ENCODE measurements at places on chromosomes 7 and 10. TPM values are rescaled to one million over a fixed set of nuclear protein-coding genes. Genes with fewer than 3 reads are reported as not detected.

GRCh38 chr7:51314726-51315125 lies 1.9 kb downstream of the COBL start:
- no peaks in the 10 kb centered on the region for H3K36me3 ChIP-seq
- H3K27me3 ChIP-seq = peaks cover 52% of the 10 kb centered on the region
- DNase-seq = no peak
- no peak overlapping the region for H3K4me3 ChIP-seq
- H3K4me1 ChIP-seq = peaks cover 4% of the 10 kb centered on the region

ZFAND2A gene
- total RNA-seq = 29.4 TPM

GRCh38 chr10:119388849-119389345 lies 153.6 kb downstream of the RGS10 start:
- no peak for DNase-seq
- peaks cover 31% of the 10 kb centered on the region for H3K36me3 ChIP-seq
- H3K4me3 ChIP-seq = no peak overlapping the region
- no peaks in the 10 kb centered on the region for H3K27me3 ChIP-seq
- H3K4me1 ChIP-seq = peaks cover 8% of the 10 kb centered on the region

DNA sequence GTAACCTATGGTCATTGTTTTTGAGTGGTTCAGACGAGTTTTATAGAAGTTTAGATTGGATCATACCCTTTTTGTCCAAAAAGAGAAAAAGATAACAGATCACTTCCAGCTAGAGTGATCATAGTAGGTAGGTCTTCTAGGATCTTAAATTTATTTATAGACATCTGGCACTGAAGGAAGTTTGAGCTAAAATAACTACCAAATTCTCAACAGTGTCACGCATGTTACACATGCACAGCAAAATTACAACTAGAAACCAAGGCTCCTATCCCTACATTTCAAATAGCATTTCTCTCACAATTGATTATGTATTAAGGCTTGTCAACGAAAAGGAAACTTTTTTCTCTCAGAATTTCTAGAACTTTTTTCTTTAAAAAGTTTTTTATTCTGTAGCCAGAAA lies 2.3 kb downstream of the CALU start:
- H3K4me1 ChIP-seq = peaks cover 45% of the 10 kb centered on the region
- no peaks in the 10 kb centered on the region for H3K27me3 ChIP-seq
- H3K27ac ChIP-seq = no peak overlapping the region
- no peak overlapping the region for H3K4me3 ChIP-seq
- DNase-seq = no peak
- H3K36me3 ChIP-seq = peaks cover 24% of the 10 kb centered on the region

PITRM1 gene
- total RNA-seq = 53.7 TPM

TAS2R41 gene
- not detected for total RNA-seq

DNA sequence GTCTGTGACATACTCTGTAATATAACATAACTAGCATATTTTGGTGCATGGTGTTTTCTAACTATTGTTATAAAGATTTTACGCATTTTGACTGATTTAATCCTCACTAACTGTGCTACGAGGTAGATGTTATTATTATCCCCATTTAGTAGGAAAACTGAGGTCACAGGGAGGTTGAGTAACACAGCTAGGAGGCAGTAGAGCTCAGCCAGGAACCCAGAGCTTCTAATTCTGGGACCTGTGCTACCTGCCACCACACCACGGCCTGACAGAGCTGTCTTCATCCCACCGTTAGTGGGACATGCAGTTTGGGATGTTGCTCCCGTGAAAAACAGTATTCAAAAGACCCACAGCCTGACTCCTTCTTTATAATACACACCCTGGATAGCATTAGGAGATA lies 962.5 kb downstream of the CNTNAP2 start:
- H3K4me1 ChIP-seq = no peaks in the 10 kb centered on the region
- H3K27ac ChIP-seq = no peak overlapping the region
- DNase-seq = no peak
- H3K4me3 ChIP-seq = no peak overlapping the region

- H3K27me3 ChIP-seq = no peaks in the 10 kb centered on the region
- no peak for DNase-seq
- H3K4me3 ChIP-seq = no peak overlapping the region
- H3K36me3 ChIP-seq = no peaks in the 10 kb centered on the region
- H3K27ac ChIP-seq = no peak overlapping the region
- no peaks in the 10 kb centered on the region for H3K4me1 ChIP-seq
Measured at GRCh38 chr7:131924857-131925256, 368.4 kb upstream of the PODXL start.

IDI2 gene
- not detected for total RNA-seq

DNA sequence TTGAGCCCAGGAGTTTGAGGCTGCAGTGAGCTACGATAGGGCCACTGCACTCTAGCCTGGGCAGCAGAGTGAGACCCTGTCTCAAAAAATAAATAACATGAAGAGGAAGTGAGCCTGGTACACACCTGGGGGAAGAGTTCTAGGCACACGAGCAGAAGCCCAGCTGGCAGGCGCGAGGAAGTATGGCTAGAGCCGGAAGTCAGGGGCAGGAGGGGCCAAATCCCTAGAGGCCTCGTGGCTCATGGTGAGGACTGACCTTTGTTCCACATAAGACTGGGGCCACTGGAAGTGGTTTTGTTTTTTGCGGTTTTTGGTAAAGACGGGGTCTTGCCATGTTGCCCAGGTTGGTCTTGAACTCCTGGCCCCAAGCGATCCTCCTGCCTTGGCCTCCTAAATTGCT lies 117.6 kb downstream of the HIP1 start:
- no peak for DNase-seq
- H3K4me3 ChIP-seq = no peak overlapping the region
- peaks cover 36% of the 10 kb centered on the region for H3K4me1 ChIP-seq

COL1A2 gene
- total RNA-seq = not detected

- peaks cover 36% of the 10 kb centered on the region for H3K4me1 ChIP-seq
- H3K4me3 ChIP-seq = no peak overlapping the region
Measured at GRCh38 chr7:70789481-70790214, 342.3 kb upstream of the GALNT17 start.

GRCh38 chr7:133190650-133191049 lies 62.2 kb upstream of the EXOC4 start:
- no peak for DNase-seq
- no peaks in the 10 kb centered on the region for H3K27me3 ChIP-seq
- no peak overlapping the region for H3K4me3 ChIP-seq
- H3K4me1 ChIP-seq = no peaks in the 10 kb centered on the region
- H3K36me3 ChIP-seq = no peaks in the 10 kb centered on the region
- no peak overlapping the region for H3K27ac ChIP-seq

DNA sequence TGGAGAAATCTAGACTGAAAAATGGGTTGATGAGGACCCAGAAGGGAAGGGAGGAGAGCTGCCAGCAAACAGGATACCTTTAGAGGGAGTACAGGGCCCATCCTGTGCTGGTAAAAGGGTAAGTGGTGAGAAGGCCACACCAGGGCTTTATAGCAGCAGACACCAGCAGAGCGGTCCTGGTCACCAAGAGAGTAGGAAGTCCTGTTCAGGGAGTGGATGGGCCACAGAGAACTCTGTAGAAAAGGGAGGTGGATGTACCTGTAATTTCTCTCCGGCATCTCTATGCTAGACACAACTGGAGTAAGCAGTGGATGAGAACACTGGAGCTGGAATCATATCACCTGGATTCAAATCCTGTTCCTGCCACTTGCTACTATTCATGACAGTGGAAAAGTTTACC lies 867.2 kb downstream of the CCSER2 start:
- H3K27me3 ChIP-seq = no peaks in the 10 kb centered on the region
- no peak overlapping the region for H3K27ac ChIP-seq
- no peak for DNase-seq
- H3K4me1 ChIP-seq = no peaks in the 10 kb centered on the region

RBP4 gene
- not detected for total RNA-seq

DNA sequence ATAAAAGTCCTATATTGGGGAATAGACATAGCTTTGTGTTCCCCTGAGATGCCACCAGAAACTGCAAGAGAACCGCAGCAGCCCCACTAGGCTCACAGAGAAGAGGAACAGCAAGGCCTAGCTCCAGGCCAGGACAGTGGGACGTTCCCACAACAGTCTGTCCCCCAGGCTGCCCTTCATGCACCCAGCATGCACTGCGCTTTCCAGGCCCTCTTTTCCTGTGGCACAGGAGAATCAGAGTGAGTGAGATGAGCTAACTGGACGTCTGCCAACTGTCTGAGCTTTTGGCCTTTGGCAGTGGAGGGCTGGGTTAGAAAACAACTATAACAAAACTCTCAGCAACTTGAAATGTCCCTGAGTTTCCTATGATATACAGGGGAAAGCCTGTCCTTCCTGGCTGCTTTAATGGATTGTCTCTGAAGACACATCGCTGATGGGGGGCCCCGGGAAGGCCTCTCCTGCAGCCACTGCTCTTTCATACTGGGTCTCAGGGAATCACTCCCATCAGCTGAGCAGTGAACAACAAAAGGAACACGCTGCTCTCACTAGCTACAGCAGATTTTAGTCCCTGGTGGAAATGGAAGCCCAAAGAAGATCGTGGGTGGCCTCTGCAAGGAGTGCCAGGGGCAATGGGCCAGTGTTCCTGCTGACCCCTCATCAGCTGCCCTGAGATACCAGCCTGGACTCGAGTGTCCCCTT lies 53.5 kb downstream of the PODXL start:
- H3K27me3 ChIP-seq = no peaks in the 10 kb centered on the region
- no peak overlapping the region for H3K27ac ChIP-seq
- peaks cover 7% of the 10 kb centered on the region for H3K36me3 ChIP-seq
- peaks cover 30% of the 10 kb centered on the region for H3K4me1 ChIP-seq
- DNase-seq = no peak

DNA sequence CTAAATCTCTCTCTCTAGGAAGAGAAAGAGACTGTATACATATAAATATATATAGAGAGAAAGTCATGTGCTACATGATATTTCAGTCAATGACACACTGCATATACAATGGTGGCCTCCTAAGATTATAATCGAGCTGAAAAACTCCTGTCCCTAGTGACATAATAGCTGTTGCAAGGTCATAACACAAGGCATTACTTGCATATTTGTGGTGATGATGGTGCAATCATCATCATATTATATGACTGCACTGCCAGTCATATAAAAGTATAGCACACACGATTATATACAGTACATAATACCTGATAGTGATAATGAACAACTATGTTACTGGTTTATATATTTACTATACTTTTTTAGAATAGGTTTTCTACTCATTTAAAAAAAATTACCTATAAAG lies 316.7 kb downstream of the FGFR2 start:
- H3K27ac ChIP-seq = no peak overlapping the region
- no peaks in the 10 kb centered on the region for H3K4me1 ChIP-seq
- no peaks in the 10 kb centered on the region for H3K27me3 ChIP-seq
- DNase-seq = no peak

CTAGE8 gene
- total RNA-seq = not detected

DNA sequence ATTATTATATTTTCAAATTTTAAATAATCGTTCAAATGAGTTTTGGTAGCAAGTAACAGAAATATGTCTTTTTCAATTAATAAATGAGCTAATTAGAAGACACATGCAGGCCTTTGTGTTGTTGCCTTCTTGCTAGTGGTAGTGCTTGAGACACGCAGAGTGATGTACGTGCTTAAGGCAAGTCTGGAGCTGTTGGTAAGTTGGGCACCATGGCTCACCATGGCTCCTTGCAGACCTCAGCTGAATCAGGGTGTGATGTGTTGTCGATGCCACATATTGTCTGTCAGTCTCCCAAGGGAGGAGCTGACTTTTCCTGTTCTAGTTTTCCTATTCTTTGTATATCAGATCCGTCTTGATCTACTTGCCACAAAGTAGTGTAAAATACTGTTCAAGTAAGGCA lies 8.3 kb downstream of the CDK14 start:
- no peaks in the 10 kb centered on the region for H3K4me1 ChIP-seq
- H3K36me3 ChIP-seq = no peaks in the 10 kb centered on the region
- no peak overlapping the region for H3K4me3 ChIP-seq
- no peak overlapping the region for H3K27ac ChIP-seq
- DNase-seq = no peak
- H3K27me3 ChIP-seq = peaks cover 4% of the 10 kb centered on the region

PRPS1L1 gene
- not detected for total RNA-seq
